Kasumi-1 (cell line): ENCODE measurements at places on chromosomes 7 and 10.
A peak's percentile ranks its signal among the peaks of the same experiment; 100 is the strongest.

GRCh38 chr10:68223535-68224165 is 8.3 kb downstream of the ATOH7 start:
- DNase-seq: peak; percentile 35

- DNase-seq: no peak
These were observed 743 bp upstream of the PITRM1 start for GRCh38 chr10:3173171-3173878.

- DNase-seq: peak; percentile 15
These were observed 24.9 kb upstream of the ADO start for GRCh38 chr10:62779487-62780248.

DNA sequence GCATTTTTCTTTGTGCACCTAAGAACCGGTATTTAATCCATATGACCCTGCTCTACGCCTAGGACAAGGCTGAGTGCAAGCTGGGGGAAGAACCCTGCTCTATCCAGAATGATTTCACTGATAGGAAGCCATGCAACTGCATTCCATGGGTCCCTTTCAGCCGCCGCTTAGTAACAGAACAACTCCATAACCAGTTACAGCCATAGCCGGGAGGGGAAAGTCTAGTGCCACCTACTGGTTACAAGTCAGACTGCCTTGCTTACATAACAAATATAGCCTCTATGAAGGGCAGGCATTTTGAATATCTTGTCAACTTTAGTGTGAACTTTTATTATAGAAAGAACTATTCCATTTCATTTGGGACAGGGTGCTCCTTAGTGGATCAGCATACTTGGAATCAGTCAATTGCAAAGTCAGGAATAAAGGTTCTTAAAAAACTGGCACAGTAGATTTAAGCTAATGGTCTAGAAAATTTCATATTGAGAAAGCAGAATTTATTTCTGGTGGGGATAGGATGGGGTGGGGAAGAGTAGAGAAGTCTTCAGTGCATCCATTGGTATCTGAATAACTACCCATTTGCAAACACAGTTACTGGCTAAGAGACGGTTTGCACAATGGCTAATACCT is 521.7 kb downstream of the ADRA2A start:
- peak; percentile 89 for DNase-seq

DNA sequence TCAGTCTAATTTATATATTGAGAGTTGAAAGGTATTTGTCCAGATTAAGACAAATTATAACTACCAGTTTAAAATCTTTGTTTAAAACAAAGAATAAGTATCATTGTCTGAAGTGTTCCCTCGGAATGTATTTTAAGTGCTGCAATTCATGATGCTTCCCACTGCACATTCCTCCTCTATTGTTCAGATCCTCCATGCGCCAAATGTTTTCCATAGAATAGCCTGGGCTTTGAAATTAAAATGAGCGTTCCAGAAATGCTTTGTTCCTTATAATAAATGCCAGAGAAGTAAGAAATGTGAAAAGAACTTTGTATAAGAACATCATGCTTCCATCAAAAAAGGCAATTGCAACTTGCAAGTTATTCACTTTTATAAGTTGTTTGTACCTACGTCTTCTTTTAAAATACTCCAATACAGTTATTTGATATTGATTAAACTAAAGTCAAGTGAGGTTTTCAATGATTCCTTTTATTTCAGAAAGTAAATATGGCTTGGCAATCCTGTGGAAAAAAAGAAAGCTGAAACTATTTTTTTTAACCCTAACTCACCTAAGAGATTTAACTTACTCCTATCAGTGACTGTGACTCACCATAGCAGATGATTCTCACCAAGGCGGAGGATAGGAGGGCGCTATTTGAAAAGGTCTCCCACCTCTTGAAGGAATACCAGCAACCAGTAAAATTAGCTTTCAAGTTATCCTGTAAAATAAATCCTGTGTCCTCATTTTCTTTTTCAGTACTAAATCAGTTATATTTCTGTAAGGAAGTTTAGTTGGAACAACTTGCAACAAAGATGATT is 85.8 kb downstream of the CTNNA3 start:
- no peak for DNase-seq

DNA sequence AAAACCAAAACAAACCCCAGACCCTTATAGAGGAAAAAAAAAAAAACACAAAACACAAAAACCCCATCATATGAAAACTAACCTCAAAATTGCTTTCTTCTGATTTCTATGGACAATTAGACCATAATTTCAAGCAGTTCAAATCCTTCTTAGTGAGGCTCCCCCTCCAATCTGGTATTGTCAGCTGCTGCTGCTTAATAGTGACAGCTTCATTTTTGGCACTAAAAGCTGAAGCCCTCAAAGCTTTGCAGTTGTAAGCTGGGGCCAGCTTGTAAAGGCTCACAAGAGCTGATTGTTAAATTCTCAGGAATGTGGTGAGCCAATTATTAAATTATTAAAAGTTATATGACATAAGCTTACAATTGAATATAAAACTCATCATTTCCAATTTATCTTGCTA is 21.9 kb downstream of the ATXN7L1 start:
- no peak for DNase-seq

DNA sequence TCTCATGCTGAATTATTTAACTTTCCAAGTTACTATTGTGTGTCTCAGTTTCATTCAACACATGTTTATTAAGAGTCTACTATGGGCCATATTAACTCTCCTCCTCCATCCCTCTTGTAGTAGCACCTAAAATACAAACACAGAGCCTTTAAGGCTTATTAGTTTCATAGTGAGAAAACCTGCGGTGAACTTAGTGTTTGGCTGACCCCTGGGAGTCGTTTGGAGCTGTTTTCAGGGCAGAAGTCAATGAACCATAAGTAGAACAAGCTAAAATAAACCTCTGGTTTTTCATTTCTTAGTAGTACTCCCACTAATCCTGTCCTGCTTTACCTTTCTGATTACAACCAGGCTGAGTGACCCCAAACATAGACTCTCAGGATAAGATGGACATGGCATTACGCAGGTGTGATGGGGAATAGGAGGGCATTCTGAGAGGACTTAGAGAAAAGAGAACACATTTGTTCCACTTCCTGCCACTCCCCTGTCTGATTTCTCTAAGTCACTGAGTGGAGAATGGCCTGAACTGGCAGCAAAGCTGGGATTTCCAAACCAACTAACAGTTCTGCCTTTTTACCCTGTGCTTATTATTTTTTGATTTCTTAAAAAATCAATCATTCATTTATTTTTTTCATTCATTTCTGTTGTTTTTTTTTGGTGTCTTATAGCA is 74.5 kb downstream of the LRMDA start:
- DNase-seq: no peak

DNA sequence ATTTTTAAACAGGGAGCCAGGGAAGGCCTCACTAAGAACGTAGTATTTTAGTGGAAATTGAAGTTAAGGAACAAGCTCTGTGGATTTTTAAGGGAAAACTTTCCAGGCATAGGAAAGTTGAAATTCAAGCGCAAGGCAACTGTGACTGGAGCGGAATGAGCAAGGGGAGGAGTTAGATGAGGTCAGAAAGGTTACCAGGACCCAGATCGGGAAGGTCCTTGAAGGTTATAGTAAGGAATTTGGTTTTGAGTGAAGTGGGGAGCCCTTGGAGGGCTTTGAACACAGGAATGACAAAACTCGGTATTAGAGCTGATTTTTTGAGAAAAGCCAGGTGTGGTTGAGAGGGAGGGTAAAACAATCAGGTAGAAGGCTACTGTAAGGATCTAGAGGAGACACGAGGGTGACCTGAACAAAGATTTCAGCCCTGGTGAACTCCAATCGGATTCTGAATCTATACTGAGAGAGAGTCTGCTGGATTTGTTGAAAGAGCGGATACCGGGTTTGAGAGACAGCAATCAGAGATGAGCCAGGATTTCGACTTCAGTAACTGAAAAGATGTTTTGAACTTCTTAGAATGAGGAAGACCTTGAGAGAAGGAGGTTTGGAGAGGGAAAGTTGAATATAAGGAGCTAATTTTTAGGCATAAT is 1013.9 kb downstream of the NRG3 start:
- DNase-seq: no peak

DNA sequence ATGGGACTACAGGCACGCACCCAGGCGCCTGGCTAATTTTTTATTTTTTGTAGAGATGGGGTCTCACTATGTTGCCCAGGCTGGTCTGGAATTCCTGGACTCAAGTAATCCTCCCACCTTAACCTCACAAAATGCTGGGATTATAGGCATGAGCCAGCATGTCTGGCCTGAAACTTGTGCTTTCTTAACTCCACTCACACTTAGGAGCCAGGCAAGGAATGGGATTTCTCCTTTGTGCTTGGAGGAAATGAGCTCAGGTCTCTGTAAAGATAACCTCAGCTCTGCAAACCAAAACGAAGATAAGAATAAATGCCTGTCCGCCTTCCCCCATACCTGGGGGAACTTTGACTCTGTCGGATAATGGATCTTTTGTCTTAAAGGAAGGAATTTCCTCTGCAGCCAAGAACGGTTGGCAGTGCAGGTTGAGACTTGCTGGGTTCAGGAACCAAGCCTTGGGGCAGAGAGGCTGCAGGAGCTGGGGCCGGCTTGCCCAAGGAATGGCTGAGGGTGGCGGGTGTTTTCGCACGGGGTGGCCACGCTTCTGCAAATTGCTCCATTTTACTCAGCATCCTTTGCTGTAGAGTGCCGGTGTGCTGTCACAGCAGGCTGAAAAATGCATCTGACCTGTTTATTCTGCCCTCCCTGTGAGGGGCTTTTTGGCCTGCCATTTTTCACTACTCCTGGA is 174.2 kb downstream of the KIAA1217 start:
- no peak for DNase-seq
